ENCODE measurements at places on chromosomes 7 and 10.

DNA sequence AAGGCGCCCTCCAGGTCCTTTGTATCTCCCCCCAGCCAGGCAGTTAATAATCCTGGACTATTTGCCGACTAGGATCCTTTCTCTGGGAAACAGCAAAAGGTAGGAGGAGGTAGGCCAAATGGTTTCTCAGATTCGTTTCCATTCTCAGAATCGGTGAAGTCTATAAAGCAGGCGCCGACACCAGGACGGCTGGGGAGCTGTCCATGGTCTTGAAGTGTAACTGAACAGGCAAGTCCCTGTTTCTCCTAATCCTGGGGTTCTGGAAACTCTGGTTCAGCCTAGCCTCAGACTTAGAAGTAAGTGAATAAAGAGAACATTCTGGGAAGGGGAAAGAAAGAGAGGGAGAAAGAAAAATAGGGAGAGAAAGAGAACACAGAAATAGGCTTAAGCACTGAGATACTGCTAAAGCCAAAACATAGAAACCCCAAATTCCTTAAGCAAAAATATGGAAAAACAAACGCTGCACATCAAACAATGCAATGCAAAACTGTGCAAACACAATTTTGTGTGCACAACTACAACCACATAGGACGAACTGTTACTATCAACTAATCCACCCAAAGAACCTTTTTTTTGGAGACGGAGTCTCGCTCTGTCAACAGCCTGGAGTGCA lies 11.1 kb upstream of the INA start:
- peak; percentile 22 for DNase-seq

DNA sequence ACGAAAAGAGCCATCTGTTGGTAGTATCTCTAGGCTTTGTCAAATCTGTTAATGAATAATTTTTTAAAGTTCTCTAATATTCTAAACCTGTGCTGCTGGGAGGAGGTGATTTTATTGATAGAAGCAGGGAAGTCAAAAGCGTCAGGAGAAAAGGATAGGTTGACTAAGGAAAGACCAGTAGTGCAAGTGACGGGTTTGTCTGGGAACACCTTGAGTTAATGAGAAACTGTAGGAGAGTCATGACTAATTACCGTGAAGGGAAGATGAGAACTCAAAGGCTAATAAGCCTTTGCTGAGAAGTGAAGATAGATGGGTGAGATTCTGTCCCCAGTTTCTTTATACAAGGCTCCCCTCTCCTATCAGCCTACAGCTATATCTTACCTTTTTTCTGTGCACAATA lies 5.0 kb upstream of the PDK4 start:
- no peak for DNase-seq

- peak; percentile 41 for DNase-seq
Measured at GRCh38 chr10:97081621-97082235, 104.0 kb downstream of the SLIT1 start.

DNA sequence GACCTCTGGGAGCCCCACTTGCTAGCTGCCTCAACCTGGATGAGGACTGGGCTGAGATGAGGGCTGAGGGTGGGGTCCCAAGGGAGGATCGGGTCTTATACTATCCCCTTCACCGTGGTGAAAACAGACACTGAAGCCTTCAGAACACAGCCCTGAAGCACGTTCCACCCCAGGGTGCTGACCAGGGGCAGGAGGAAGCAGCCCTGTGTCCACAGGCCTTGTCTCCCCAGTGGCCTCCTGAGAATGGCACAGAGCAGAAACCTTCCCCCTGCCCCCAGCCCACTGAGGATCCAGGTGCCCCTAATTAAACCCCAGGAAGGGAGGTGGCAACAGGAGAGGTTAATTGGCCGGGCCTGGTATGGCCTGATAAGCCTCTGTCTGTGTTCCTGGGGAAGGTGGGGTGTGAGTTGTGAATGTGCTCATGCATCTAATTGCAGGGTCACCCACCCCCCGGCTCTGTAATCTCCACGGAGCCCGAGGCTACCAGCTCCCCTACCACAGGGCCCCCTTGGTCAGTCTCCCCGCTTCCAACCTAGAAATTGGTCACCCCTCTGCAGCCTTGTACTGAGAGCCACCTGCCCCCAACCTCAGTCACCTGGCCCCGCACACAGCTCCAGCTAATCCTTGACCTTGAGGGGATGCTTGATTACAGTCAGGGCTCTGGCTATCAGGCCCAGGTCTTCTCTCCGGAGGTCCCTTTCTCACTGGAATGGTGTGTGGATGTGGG lies 159.0 kb upstream of the UNC5B start:
- DNase-seq: no peak

DNA sequence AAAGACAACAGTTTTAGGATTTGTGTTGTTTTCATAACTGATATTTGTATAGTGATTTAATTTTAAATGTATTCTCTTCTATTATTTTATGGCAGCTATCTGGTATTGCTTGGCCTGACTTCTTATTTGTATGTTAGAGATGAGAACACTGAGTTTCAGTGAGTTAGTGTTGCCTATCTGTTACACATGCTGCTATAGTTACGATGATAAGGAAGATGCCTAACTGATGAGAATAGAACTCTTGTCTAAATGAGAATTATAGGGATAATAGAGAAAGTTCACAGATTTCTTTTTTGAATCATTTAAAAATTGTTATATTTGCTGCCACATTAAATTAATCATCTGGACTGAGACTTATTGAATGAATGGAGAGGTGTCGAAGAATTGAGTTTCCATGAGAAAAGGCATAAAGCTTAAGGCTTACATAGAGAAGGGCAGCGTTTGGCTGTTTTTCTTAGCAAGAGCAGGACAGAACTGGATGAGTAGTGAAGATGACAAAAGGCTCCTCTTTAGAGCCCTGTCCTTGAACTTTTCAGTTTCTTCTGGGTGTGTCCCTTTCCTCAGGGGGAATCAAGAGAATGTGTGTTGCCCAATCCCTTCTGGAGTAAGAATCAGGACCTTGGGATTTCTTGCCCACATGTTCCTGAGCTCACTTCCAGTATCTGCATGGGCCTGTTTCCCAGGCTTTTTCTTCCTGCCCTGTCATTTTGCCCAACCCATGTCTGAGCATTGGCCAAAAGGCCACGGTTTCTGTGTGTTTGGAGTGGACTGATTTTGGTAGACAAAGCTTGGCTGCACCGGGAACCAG lies 195.6 kb upstream of the CSTF2T start:
- DNase-seq: no peak

Measured in AML-193 (cell line).